Forelimb muscle (tissue), 1 donor: ENCODE measurements at places on chromosomes 3 and 15.

DNA sequence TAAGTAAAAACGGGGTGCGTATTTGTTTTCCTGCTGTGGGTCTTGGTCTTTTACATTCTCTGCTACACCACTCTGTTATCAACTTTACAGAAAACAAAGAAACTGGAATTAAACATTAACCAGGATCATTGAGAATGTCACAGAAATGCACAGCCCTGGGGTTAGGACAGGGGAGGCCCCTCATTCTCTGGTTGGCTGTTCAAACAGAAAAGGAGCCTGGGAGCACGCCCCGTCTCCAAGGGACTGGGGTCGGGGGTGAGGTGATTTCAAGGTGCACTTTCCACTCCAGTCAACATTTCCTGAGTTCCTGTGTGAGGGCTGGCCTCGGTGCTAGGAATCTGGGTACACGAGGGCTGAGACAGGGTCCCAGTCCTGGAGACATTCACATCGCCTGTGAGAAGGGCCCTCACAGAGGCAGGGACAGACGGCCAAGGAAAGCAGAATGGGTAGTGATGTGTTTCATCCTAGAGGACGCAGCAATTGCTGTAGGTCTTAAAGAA is 30.3 kb downstream of the CPN2 start:
- DNase-seq = no peak

DNA sequence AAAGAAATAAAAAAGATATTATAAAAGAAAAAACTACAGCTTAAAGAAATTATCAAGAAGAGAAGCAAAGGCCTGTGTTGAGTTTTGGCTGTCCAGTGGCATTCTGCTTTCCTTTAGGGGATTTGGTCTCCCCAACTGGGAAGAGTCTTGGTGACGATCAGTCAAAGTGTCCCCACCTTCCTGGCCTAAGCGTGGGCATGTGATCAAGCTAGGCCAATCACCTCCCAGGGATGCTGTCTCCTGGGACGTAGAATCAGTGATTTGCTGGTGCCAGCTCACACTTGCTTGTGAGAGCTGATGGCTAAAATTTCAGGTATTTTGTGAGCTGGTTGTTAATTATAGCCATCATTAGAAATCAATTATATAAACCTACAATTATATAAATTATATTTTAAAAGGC is 69.5 kb downstream of the ATP2B2 start:
- DNase-seq = no peak

GRCh38 chr3:176521531-176522175 is 675.6 kb downstream of the TBL1XR1 start:
- no peak for DNase-seq

DNA sequence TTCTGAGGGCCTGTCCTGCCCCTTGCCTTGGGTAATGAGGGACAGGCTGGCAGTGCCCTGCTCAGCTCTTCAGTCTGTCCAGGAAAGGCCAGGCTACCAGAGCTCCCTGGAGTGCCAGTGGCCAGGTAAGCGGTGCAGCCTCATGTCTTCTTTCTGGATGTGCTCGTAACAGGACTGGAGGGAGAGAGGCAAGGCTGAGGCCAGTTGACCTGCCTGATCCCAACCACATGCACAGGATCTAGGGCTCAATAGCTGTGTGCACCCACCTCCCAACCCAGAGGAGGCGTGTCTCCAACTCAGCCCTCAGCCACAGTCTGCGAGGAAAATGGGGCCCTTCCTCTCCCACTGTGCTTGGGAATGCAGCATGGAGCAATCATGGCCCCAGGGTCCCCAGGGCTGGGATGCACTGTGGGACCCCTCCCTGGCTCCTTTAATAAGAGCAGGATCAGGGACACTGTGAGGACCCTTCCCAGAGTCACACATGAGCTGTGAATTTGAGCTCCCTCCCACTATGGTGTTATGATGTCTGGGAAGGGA is 22.5 kb downstream of the ALS2CL start:
- no peak for DNase-seq

DNA sequence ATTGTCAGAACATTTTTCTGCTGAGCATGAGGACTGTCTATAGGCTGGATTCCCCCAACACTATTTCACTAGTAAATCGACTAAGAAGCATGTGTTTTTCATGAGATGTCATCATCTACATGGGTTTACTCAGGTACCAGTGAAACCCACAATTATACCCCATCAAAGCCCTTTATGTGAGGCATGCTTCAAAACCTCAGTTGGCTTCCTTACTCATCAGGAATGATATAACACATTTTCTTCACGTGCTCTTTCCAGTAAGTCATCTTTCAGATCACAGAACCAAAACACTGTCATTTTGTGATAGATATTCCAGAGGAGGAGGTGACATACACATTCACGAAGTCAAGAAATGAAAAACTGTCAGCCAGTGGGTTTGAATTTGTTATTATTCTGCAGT is 116.5 kb downstream of the ANO10 start:
- DNase-seq = no peak

DNA sequence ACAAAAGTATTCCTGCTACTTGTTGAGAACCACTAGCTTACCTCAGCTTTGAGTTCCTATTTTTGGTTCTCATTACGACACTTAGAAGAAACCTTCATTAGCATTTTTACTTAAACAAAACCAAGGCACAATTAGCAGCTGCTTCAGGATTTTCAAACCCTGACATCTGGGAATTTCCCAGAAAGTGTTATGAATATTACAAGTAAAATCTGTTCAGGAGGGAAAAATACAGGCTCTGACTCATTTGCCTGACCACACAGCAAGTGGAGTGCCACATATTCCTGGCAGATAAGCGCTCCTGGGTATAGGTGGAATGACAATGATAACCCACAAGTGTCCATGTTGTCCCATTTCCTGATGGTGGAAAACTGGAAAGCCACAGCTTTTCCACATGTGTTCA is 10.3 kb upstream of the RFTN1 start:
- DNase-seq = no peak

DNA sequence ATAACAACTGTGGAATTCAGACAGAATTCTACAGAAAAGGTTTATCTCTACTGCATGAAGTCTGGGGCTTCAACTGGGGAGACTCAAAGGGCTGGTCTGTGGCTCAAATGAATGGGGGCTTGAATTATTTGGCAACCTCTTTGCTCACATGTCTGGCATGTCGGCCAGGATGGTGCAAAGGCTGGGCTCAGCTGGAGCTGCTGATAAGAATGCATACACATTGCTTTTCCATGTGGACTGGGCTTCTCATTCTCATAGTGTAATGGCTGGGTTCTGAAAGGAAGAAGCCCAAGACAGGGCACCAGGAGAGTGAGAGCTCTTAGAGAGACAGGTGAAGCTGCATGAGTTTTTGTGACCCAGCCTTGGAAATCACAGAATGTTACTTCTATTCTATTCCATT is 194.3 kb upstream of the SGO1 start:
- DNase-seq = no peak

- no peak for DNase-seq
Observed at GRCh38 chr3:116018646-116019045, 395.3 kb downstream of the GAP43 start.

DNA sequence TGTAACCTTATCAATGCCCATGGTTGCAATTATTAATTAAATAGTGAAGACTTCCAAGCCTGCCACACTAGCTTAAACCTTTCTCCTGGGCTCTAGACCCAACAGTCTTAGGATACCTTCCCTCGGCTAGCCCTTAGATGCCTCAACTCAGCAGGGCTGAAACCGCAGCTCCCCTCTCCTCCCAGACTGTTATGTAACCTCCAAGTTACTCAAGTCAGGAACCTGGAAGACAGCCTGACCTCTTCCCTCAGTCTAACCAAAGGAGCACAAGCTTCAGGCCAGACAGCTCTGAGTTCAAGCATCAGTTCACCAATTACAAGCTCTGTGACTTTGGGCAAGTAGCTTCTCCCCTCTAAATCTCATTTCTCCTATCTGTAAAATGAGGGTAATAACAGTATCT is 70.5 kb upstream of the HACD2 start:
- no peak for DNase-seq

DNA sequence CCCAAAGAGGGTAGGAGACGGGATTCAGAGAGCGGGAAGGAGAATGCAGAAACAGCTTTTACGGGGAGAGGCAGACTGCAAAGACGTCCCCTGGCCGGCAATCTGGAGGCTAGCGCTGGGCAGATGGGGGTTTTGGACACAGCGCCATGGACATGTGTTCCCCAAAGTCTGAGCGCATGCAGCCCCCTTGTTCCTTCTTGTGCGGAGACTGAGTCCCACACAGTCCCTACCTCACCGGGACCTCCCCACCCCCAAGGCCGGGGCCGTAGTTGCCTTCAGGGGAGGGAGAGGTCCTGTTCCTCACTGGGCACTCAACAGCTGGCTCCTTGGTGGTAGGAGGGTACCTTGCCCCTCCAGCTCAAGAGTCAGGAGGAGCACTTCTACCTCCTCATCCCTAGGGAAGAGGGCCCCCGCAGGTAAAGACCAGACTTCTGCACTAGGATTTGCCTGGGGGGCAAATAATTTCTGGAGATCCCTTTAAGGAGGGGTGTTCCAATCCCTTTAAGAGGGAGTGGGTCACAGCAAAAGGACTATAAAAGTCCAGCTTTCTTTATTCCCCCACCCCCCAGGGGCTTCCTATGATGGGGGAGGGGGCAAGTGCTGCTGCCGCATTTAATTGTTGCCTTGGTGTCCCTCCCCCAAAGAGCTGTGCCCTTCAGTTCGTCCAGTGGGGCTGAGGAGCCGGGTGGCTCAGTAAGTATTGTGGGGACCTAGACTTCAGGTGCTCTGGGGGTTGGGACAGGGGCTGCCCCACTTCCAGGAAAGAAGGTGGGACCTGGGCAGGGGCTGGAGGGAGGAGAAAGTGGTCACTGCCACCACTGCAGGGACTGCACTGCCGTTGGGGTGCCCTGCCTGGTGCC is 3.6 kb upstream of the BAHD1 start:
- DNase-seq = no peak

DNA sequence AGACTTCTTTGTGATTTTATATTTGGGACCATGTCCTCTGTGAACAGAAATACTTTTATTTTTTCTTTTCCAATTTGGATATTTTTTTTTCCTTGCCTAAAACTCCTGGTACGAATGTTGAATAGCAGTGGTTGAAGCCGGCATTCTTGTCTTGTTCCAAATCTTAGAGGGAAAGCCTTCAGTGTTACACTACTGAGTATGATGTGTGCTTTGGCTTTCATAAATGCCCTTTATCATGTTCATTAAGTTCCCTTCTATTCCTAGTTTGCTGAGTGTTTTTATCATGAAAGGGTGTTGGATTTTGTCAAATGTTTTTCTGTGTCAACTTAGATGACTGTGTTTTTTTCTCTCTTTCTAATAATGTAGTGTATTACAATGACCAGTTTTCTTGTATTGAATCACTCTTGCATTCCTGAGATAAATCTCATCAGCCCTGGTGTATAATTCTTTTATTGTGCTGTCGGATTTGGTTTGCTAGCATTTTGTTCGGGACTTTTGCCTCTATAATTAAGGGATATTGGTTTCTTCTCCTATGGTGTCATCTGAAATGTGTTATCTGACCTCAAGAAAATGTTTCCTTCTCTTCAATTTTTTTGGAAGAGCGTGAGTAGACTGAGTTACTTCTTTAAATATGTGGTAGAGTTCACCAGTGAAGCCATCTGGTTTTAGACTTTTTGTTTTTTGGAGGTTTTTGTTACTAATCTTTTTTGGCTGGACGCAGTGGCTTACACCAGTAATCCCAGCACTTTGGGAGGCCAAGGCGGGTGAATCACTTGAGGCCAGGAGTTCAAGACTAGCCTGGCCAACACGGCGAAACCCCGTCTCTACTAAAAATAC is 33.3 kb downstream of the MAP1A start:
- DNase-seq = no peak

- no peak for DNase-seq
Observed at GRCh38 chr3:161550491-161551195, 54.0 kb downstream of the OTOL1 start.

GRCh38 chr3:184506561-184506991 is 55.0 kb upstream of the EPHB3 start:
- DNase-seq = no peak

DNA sequence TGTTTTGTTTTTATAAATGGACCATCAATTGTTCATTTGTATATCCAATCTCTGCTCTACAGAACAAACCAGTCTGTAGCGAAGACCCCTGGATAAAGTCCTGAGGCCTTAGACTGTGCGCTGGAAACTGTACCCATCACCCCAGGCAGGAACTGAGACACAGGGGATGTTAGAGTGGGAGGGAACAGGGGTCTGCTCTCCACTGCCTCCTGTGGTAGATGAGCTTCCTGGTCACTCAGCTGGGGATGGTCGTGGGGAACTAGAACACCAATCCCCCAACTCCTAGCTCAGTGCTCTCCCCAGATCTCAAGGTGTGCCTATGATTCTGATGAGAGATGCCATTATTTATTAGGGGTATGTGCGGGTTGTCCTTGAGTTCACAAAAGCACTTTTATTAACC is 340.2 kb upstream of the IGF1R start:
- no peak for DNase-seq

DNA sequence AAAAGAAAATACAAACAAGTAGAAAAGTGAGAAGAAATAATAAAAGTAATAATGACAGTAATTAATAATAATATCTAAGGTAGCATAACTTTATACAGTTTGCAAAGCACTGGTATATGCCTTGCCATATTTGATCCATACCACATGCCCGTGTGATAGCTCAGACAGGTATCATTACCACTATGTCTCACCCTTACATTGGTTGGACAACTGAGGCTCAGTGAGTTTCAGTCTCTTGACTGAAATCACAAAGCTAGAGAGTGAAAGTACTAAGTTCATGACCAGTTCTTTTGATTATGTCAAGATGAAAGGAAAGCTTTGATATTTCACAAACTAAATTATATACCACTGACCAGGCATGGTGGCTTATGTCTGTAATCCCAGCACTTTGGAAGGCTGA is 408.9 kb downstream of the GAP43 start:
- no peak for DNase-seq

- peak; percentile 17 for DNase-seq
Observed at GRCh38 chr3:73314151-73314951, 252.9 kb downstream of the EBLN2 start.

DNA sequence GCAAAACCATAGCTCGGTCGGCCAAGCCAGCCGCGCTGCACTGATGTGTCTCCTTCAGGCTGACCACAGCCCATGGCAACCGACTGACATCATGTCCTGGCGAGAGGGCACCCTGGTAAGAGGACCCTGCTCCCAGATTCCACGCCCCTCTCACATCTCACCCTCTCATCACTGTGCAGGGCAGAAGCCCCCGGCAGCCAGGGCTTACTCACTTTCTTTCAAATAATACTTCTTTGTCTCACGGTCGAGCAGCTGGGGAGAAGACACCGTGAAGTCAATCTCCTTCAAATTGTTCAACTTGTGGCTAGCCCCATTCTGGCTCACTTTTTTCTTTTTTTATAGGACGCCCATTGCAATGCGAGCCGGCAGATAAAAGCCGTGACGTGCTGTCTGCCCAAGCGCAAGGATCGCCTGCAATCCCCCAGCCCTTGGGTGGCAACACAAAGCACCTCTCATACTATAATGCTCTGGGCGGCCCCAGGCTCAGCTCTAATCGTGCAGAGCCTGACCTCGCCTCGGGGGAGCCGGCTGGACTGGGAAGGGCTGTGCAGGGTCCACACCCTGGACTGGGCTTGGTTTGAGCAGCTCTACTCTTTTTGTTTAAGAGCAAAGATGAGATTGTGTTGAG is 33.6 kb downstream of the VGLL4 start:
- no peak for DNase-seq

GRCh38 chr15:61527836-61528580 is 298.9 kb upstream of the RORA start:
- DNase-seq = no peak
